ENCODE measurements at places on chromosomes 6 and 20.

GRCh38 chr6:119874381-119874780 is 524.8 kb upstream of the MAN1A1 start:
- no peak for DNase-seq

DNA sequence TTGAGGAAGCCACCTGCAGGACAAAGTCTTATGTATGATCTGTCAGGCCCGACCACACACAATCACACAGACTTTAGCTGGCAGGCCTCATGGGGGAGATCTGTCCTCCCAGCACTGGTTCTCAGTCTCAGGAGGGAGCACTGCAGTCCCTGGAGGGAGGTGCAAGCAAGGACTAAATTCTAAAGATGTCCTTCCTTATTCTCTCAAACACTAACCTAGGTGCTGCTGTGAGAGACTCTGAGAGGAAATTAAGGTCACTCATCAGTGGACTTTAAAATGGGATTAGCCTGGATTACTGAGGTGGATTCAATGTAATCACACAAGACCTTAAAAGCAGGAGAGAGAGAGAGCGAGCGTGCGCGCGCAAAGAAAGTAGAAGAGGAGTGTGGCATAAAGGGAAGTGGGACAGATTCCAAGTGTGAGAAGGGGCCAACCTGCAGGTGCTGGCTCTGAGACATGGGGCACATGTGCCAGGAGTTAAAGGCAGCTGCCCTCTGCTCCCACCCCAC is 14.3 kb downstream of the GLO1 start:
- DNase-seq: no peak

GRCh38 chr6:44965708-44966107 is 362.4 kb upstream of the RUNX2 start:
- no peak for DNase-seq

- no peak for DNase-seq
These were observed 63.9 kb downstream of the FAM120B start for GRCh38 chr6:170370416-170370815.

- no peak for DNase-seq
These were observed 63.8 kb downstream of the MBOAT1 start for GRCh38 chr6:20148433-20148832.

GRCh38 chr6:152941746-152942145 is 41.1 kb downstream of the FBXO5 start:
- DNase-seq: no peak

DNA sequence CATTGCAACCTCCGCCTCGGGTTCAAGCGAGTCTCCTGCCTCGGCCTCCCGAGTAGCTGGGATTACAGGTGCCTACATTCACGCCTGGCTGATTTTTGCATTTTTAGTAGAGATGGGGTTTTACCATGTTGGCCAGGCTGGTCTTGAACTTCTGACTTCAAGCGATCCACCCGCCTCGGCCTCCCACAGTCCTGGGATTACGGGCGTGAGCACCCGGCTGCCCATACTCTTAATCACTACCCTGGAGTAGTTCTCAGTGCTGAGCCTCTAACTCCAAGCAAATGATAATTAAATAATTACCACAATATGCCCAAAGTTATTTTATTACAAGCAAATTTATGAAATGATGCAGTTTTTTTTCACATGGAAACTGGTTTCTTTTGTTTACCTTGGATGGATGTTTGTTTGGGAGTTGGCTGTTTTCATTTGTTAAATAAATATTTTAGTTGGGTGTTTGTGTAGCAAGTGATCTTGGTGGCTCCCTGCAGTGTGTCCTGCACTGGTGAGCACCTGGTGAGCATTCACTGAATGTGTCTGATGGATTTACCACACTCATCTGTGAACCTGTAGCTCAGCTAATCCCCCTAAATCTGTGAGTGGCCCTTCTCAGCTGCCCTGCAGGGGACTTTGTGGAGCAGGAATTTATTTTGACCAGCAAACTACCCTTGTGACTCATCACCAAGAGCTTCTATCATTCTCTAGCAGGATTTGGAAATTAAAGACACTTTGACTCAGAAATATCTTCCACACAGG is 36.9 kb downstream of the UTRN start:
- no peak for DNase-seq

GRCh38 chr6:85047818-85048217 is 283.4 kb upstream of the TBX18 start:
- DNase-seq: no peak

- no peak for DNase-seq
These were observed 13.0 kb downstream of the MRS2 start for GRCh38 chr6:24415753-24416152.

DNA sequence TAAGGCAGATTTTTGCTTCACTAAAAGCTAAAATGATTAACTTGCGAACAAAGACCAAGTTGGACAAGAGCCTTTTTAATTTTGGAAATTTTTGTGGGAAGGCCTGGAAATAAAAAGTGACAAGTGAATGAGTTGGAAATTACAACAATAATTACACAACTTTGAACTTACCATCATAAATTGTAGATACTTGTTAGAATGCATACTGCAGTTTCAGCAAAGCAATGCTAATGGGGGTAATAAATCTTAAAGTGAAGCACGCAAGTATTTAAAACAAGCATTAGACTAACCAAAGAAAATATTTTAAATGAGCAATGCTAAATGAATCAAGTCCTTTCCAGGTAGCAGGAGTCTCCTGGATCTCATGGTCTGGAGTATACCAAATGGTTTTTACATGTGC is 83.2 kb upstream of the EYA4 start:
- DNase-seq: no peak

GRCh38 chr6:24865161-24865560 is 66.4 kb upstream of the ARMH2 start:
- no peak for DNase-seq

- DNase-seq: no peak
These were observed 26.6 kb downstream of the NCOA6 start for GRCh38 chr20:34798871-34799270.

- no peak for DNase-seq
These were observed 226.5 kb downstream of the BTBD9 start for GRCh38 chr6:38413102-38413800.

DNA sequence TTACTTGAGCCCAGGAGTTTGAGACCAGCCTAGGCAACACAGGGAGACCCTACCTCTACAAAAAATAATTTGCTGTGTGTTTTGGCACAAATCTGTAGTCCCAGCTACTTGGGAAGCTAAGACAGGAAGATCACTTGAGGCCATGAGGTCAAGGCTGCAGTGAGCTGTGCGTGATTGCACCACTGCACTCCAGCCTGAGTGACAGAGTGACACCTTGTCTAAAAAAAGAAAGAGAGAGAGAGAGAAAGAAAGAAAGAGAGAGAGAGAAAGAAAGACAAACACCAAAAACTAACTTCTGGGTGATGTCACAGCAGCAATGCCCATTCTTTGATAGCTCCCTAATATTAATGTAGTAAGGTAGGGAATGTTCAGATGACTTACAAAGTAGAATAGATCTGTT is 20.4 kb downstream of the USP49 start:
- DNase-seq: no peak

GRCh38 chr6:169880516-169880915 is 129.1 kb downstream of the ERMARD start:
- DNase-seq: no peak

- DNase-seq: no peak
These were observed 25.5 kb upstream of the SMIM26 start for GRCh38 chr20:18541741-18542140.

DNA sequence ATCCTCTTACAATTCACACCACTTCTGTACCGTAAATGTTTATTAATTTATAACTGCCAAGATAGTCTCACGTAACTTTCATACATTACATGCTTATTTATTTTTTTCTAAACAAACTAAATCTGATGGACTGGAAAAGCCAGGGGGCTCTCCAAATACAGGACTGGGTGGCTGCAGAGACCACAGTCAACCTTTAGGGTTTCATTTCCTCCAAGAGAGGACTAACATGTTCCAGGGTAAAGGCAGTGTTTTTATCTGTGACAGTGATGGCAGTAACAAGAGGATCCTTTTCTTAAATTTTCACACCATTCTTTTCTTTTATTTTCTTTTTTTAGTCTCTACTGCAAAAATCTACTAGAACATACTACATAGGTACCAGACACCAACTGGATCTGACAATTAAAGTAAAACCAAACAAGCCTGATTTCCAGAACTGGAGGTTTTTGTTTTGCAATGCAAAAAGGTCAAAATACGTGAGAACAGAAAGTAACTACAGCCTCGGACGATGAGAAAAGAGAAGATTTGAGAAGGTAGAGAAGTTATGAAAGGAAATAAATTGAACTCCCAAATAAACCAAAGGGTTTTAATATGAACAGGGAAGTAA is 1.2 kb downstream of the LMBRD1 start:
- DNase-seq: no peak

GRCh38 chr6:143575440-143575839 is 63.9 kb upstream of the FUCA2 start:
- DNase-seq: peak; percentile 14

DNA sequence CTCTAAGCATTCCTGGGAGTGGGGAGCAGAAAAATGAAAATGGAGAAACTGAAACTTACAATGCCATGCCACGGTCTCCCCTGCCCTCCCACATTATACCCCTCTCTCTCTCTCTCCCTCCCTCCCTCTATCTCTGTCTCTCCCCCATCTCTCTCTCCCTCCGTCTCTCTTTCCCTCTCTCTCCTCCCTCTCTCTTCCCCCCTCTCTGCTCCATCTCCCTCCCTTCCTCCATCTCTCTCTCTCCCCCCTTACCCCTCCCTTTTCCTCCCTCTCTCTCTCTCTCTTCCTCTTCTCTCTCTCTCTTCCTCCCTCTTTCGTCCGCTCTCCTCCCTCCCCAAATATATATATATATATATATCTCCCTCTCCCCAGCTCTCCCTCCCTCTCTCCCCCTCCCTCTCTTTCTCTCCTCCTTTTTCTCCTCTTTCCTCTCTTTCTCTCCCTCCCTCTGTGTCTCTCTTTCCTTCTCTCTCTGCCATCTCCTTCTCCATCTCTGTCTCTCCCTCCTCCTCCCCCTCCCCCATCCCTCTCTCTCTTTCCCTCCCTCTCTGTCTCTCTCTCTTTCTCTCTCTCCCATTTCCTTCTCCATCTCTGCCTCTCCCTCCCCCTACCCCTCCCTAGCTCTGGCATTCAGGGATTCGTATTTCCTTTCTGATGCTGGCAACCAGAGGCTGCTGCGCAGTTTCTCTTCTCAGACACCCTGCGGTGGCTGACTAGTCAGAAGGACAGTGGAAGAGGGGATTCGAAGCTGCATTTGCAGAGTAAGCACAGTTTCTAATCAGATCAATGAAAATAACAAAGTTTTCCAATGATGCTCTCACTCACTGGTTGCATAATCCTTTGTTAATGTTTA is 13.9 kb upstream of the VAPB start:
- no peak for DNase-seq

DNA sequence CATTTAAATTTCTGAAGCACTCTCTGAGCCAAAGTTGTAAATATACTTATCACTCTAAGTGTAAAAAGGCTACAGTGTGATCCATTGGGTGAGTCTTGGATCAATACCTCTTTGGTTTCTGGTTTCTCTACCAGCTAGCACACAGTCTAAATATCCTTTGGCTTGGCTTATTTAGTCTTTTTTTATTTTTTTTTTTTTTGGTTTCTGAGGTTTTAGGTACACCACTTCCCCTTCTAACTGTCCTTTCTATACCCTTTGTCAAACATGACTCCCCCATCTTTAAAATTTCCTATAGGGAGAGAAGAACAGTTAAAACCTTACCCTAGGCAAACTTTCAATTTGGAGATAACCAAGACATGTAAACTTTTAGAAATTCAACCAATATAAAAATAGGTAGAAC is 379.0 kb downstream of the PHF3 start:
- DNase-seq: no peak

DNA sequence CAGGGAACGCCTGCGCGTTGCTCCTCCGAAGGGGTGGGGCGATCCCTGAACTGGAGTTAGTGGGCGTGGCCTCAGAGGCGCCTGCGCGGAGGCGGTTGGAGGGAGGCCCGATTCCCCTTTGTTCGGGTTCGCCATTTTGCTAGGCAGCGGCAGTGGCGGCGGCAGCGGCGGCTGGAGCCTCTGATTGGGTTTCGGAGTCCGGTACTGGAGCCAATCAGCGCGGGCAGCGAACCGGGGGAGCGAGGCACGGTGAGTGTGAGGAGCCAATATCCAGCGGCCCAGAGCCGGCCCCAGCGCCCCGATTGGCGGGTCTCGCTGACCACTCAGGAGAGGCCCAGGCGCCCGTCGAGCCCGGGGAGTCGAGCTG is at the start of gene NFYA:
Gene NFYA, plus strand, starts transcription at position 139 of the 367 bp plus-strand sequence. CDS start 6,116 bp downstream, outside the sequence.
- no peak for DNase-seq

- DNase-seq: no peak
These were observed 9.1 kb upstream of the ANKRD60 start for GRCh38 chr20:58237318-58238132.

GRCh38 chr6:71902261-71902660 is 15.9 kb downstream of the RIMS1 start:
- DNase-seq: no peak

- DNase-seq: no peak
These were observed 83.3 kb downstream of the ALDH8A1 start for GRCh38 chr6:134866563-134866962.

DNA sequence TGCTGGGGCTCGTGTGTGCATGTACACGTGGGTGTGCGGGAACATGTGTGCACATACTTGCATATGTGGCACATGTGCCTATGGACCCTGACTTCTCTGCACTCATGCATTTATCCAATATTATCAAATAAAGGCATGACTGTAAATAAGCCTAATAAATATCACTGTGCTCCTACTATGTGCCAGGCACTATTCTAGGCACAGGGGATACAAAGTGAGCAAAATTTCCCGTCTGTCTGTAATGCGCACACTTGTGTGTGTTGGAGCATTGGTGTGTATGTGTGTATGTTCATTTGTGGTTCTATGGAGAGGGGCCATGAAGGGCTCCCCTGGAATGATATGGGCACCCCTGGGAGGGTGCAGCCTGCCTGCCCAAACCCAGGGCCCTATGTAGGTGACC is 41.9 kb downstream of the ITPR3 start:
- no peak for DNase-seq

DNA sequence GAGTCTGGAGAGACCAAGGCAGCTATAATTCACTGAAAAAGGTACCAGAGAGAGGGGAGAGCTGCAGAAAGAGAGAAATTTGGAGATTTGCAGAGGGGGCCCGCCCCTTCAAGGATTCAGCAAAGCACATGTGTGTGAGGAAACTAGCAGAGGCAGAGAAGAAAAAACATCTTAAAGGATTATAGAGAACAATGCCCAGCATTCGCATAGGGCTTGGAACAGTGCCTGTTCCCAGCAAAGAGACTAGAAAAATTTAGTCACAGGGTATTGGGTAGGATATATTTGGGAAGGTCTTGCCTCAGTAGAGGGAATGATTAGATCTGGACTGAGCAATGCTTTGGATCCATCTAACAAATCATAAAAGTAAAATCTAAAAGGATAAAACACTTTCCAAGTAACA is 44.0 kb downstream of the SRPK1 start:
- DNase-seq: no peak

GRCh38 chr6:110566346-110567125 is 90.1 kb upstream of the SLC22A16 start:
- no peak for DNase-seq

- no peak for DNase-seq
These were observed 151.7 kb upstream of the AKAP12 start for GRCh38 chr6:151087861-151088598.

DNA sequence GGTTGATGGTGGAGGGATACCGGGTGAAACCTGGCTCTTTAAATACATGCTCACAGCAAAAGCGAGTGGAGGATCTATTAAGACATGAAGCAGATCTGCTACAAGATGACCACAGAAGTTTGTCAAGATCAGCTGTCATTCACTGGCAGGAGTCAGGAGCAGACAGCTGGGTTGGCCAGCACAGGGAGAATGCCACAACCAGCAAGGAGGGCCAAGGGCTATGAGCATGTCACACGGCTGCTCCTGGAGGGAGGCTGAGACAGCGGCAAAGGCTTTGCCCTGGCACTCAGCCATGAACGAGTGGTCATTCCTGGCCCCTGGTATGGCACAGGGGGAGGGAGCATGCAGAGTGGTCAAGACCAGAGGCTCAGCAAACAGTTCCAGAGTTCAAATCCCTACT is 77.6 kb downstream of the POPDC3 start:
- DNase-seq: no peak

Data from stimulated activated CD8-positive, alpha-beta memory T cell treated with anti-CD3 and anti-CD28 coated beads, Interleukin-2, amount 100 ng/mL, for 1 hour (primary cell).